ENCODE measurements at places on chromosomes 7 and 10. TPM values are rescaled to one million over a fixed set of nuclear protein-coding genes. Genes with fewer than 3 reads are reported as not detected.

The PSAP gene
- total RNA-seq = 206 TPM

The CPVL gene
- 1.4 TPM for total RNA-seq

The CALML3 gene
- not detected for total RNA-seq

DNA sequence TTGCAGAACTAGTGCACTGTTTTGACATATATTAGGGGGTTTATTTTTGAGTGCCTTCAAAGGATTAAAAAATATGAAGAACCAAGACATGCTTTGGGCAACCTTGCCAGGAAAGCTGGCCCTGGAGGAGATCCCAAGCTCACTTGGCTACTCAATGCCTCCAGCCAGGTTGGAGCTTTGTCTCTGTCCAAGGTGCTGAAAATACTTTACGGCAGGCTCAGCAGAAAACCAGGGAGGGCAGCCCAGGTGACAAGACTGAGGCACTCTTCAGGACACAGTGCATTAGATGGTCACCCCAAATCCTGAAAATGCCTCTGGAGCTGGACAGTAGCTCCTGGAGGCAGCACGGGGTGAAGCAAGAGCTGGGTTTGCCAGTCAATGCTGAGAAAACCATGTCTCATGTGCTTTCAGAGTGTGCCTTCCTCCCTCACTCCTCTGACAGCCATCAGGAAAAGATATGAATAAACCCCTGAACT is 5.8 kb upstream of the KCNH2 start:
- H3K4me3 ChIP-seq = no peak overlapping the region
- peak; percentile 62 for DNase-seq
- peaks cover 37% of the 10 kb centered on the region for H3K27me3 ChIP-seq
- no peak overlapping the region for H3K27ac ChIP-seq
- no peaks in the 10 kb centered on the region for H3K36me3 ChIP-seq
- H3K4me1 ChIP-seq = peaks cover 29% of the 10 kb centered on the region

DNA sequence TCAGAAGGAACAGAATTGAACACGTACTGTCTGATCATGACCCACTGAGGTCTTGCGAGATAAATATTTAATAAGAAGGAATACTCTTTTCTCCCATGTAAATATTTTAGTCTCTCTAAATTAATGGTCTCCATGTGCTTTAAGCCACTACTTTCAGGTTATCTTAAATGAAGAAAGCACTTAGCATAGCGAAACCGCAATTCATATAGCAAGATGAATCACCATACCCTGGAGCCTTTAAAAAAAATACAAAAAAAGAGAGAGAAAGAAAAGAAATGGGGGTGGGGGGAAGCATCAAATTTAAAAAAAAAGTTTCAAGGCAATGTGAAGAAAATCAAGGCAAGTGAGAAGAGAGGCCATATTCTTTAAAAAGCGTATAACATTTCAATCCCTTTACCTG is 82.5 kb downstream of the CTTNBP2 start:
- H3K27me3 ChIP-seq = peaks cover 4% of the 10 kb centered on the region
- H3K27ac ChIP-seq = no peak overlapping the region
- peaks cover 4% of the 10 kb centered on the region for H3K4me1 ChIP-seq
- no peak overlapping the region for H3K4me3 ChIP-seq
- no peak for DNase-seq

DNA sequence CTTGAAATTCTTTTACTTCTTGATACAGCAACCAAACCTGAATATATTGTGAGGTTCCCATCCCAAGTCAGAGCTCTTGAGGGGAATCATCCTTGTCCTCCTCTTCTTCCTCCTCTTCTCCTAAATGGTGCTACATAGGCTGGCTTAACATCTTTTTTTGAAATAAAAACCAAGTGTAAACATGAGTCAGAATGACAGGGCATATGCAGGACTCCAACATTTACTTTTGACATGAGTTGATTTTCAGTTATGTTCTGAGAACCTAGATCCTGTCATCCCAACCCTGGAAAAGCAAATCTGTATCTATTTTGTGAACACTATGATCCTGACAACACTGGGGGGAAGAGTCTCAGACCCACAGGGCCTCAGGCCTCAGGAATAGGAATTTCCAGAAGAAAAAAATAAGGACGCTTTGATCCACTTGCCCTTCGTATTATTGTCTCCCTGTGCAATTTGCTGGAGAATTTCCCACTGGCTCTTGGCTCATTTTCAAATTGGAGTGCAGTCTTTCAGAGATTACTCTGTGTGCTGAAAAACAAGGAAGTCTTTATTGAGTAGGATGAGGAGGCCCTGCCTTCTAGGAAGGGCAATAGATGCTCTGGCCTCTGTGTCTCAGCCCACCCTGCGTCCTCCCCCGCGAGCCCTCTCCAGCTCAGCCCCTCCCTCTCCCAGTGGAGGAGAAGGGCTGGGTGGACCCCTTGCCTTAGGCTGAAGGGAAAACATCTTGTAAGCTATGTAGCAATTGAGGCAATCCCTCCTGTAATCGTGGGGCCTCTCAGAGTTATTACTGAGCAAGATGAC is 121.6 kb downstream of the CREB5 start:
- H3K27me3 ChIP-seq = peaks cover 3% of the 10 kb centered on the region
- no peaks in the 10 kb centered on the region for H3K4me1 ChIP-seq
- H3K4me3 ChIP-seq = no peak overlapping the region
- no peak overlapping the region for H3K27ac ChIP-seq
- peaks cover 4% of the 10 kb centered on the region for H3K36me3 ChIP-seq

GRCh38 chr10:86716466-86716865 is 40.0 kb upstream of the BMPR1A start:
- peaks cover 4% of the 10 kb centered on the region for H3K4me1 ChIP-seq
- no peak overlapping the region for H3K4me3 ChIP-seq
- peaks cover 3% of the 10 kb centered on the region for H3K27me3 ChIP-seq
- H3K27ac ChIP-seq = no peak overlapping the region
- DNase-seq = no peak

DNA sequence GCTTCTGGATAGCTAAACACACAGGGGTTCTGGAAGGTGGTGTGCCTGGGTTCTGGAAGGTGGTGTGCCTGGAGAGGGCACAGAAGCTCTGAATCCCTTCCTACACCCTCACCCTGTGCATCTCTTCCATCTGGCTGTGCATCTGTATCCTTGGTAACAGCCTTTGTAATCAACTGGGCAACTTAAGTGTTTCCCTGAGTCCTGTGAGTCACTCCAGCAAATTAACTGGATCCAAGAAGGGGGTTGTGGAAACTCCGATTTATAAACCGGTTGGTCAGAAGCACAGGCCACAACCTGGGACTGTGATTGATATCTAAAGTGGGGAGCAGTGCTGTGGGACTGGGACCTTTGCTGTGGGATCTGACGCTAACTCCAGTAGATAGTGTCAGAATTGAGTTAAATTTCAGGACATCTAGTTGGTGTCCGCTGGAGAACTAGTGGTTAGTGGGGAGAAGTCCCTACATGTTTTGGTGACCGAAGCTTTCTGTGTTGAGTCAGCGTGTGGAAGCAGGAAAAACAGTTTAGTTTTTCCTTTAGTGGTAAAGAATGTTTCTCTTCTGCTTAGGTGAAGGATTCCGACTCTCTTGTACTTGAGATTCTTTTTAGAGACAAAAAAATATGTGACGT is 228.1 kb downstream of the BMPER start:
- H3K27me3 ChIP-seq = no peaks in the 10 kb centered on the region
- H3K4me3 ChIP-seq = no peak overlapping the region
- no peaks in the 10 kb centered on the region for H3K4me1 ChIP-seq
- no peak overlapping the region for H3K27ac ChIP-seq
- H3K36me3 ChIP-seq = no peaks in the 10 kb centered on the region
- DNase-seq = no peak

DNA sequence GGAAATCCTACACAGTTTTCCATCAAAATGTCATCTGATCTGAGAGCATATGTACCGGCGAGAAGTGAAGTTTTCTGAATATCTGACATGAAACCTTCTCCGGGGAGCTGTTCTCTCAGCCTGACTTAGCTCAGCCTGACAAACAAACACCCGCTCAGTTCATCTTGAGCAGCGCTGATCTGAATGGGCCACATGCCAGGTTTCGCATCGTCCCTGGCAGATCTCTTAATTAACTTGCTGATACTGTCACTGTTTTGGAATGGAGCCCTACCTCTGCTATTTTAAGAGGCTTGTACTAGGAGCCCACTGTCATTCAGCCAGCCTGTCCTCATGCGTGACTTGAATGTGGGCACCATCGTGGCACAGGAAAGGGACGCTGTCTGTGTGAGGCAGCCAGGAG is 109.2 kb downstream of the STRA8 start:
- no peaks in the 10 kb centered on the region for H3K36me3 ChIP-seq
- DNase-seq = no peak
- H3K27me3 ChIP-seq = no peaks in the 10 kb centered on the region
- H3K4me1 ChIP-seq = no peaks in the 10 kb centered on the region
- H3K4me3 ChIP-seq = no peak overlapping the region
- H3K27ac ChIP-seq = no peak overlapping the region

DNA sequence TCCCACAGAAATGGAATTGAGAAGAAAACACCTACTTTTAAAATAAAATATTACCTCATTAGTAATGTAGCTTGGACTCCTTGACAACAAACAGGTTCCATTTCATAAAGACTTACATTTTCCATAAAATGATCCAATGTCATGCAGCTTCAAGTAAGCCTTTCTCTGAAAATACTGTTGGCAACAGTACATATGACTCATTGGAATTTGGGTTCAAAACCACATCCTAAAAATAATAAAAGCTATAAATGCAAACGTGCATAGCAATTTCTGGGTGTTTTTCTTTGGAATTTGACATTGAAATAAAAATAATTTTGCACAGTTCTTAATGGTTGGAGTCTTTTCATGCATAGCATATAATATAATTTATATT is 47.9 kb downstream of the FHIP2A start:
- H3K4me3 ChIP-seq = no peak overlapping the region
- no peak for DNase-seq
- no peaks in the 10 kb centered on the region for H3K4me1 ChIP-seq
- H3K36me3 ChIP-seq = peaks cover 9% of the 10 kb centered on the region
- H3K27ac ChIP-seq = no peak overlapping the region

DNA sequence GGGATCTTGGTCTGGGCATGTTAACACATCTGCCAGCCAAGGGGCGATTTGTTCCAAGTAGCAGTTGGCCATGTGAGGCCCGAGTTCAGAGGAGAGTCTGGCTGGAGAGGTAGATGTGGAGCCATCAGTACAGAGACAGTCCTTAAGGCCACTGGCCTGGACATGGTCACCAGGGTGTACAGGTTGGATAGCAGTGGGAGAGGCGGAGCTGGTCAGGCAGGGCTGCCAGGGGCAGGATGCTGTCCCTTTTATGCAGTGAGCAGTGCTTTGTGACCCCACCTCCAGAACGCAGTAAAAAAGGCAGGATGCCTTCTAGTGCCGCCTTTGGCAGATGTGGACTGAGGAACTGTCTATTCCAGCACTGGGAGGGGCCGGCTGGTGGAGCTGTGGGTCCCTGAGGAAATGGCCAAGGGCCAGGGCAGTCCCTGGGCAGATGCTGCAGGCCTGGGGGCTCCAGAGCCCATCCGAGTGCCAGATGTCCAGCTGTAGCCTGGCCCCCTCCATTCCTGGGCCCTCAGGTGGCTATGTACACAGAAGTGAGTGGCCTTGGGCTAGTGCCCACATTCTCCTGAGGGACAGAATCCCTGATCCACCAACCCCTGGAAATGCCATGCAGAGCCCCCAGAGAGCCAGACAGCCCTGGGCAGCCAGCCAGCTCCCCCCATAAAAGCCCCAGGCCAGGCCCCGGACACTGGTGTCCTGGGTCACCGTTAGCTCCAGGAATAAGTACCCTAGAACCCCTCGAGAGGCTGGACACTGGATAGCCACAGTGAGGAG is 17.2 kb upstream of the MYL7 start:
- no peak for DNase-seq
- no peaks in the 10 kb centered on the region for H3K36me3 ChIP-seq
- H3K4me3 ChIP-seq = no peak overlapping the region
- H3K27ac ChIP-seq = no peak overlapping the region
- no peaks in the 10 kb centered on the region for H3K4me1 ChIP-seq
- H3K27me3 ChIP-seq = no peaks in the 10 kb centered on the region

DNA sequence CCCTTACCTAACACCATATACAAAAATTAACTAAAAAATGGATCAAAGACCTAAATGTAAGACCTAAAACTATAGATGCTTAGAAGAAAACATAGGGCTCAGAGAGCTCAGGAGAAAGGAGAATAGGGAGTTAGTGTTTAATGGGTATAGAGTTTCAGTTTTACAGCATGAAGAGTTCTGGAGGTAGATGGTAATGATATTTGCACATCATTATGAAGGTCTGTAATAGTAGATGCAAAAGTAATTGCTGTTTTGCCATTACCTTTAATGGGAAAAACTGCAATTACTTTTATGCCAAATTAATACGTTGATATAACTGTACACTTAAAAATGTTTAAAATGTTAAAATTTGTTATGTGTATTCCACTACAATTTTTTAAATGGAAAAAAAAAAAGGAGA is 39.2 kb upstream of the NANOS1 start:
- peaks cover 6% of the 10 kb centered on the region for H3K27me3 ChIP-seq
- H3K36me3 ChIP-seq = peaks cover 1% of the 10 kb centered on the region
- H3K4me3 ChIP-seq = no peak overlapping the region
- no peak for DNase-seq
- H3K4me1 ChIP-seq = no peaks in the 10 kb centered on the region

- H3K4me1 ChIP-seq = peaks cover 3% of the 10 kb centered on the region
- H3K27me3 ChIP-seq = peaks cover 5% of the 10 kb centered on the region
Measured at GRCh38 chr10:111083222-111084095, 6.6 kb downstream of the ADRA2A start.

DNA sequence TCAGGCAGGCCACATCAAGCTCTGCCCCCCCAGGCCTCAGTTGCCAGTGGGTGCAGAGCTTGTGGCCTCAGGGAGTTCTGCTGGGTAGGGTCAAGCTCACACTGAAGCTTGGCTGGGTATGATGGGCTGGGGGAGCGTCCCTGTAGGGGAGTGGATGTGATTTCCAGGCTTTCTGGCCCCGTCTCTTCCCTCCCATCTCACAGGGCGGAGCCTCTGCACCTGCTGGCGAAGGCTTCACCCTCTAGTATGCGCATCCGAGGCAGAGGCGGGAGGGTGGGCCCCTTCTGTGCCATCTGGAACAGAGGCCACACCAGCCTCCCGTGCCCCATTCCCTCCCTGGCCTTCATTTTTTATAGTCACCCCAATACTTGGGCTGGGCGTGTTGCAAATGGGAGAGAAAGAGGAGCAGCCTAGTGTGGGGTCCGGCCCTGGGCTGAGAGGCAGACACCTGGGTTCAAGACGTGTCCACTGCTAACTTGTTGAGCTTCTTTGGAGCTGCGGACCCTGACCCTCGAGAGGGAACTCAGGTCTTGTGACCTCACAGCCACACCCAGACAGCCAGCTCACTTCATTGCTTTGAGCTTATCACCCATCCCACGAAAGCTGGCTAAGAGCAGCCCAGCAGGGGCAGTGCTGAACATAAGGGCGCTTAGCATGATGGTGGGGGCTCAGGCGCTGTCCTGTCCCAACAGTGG is 2.3 kb downstream of the AQP1 start:
- H3K27me3 ChIP-seq = no peaks in the 10 kb centered on the region
- no peak for DNase-seq
- no peaks in the 10 kb centered on the region for H3K36me3 ChIP-seq
- no peaks in the 10 kb centered on the region for H3K4me1 ChIP-seq
- H3K4me3 ChIP-seq = no peak overlapping the region
- no peak overlapping the region for H3K27ac ChIP-seq

All from naive thymus-derived CD8-positive, alpha-beta T cell (primary cell).